ENCODE measurements at places on chromosomes 6 and 20.

GRCh38 chr6:15365273-15365687, 119.4 kb downstream of the JARID2 start:
- no peak for DNase-seq

DNA sequence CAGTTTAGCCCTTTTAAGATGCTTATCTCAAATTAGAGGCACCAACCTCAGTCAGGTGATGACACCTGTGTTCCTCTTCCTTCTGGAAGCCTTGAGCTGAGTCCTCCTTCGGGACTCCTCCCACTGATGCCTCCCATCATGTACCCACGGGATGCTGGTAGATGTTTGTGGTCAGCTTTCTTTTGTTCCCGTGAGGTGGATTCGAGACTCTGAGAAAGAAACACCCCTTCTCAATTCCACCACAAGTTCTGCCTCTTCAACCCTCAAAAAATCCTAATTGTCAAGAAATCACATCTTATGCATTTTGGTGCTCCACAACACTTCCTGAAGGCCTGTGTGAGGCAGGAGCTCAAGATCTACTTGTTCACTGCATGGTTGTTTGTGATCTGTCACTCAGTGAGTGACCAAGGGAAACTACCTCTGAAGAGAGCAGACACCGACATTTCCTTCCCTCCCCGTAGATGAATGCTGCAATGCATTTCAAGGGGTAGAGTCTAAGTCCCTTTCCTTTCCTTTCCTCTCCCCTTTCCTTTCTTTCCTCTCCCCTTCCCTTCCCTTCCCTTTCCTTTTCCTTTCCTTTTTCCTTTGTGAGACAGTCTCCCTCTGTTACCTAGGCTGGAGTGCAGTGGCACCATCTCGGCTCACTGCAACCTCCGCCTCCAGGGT, 50.5 kb downstream of the PCNA start:
- DNase-seq = no peak

DNA sequence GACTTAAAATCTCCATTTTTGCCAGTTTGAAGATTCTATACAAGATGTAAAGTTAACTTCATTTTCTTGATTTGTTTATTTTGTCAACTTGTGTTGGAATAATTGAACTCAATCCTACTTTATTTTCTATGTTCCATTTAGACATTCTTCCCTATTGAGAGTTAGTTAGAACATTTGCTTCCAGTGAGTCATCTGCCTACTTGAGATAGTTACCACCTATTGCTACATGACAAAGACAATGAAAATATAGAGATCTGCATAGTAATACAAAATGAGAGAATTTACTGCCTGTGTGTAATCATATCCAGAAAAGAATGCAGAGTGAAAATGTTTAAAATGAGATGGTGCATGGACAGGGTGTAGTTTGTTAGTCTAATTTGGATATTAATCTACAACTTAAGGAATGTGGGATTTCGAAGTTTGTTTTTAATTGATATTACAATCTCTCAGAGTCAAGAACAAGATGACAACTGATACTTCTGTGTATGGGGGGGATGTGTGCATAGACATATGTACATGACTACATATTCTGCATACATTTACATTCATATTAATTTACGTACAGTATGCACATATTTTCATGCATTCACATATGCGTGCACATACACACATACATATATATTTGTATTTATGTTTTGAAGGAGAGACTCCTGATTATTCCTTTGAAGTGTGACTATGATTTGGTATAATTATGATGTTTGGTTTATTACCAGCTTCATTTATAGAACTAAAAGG, 420.1 kb downstream of the NKAIN2 start:
- no peak for DNase-seq

GRCh38 chr20:59221049-59221706, 57.6 kb downstream of the ZNF831 start:
- DNase-seq = no peak

GRCh38 chr6:50520326-50521266, 192.7 kb upstream of the TFAP2D start:
- no peak for DNase-seq

DNA sequence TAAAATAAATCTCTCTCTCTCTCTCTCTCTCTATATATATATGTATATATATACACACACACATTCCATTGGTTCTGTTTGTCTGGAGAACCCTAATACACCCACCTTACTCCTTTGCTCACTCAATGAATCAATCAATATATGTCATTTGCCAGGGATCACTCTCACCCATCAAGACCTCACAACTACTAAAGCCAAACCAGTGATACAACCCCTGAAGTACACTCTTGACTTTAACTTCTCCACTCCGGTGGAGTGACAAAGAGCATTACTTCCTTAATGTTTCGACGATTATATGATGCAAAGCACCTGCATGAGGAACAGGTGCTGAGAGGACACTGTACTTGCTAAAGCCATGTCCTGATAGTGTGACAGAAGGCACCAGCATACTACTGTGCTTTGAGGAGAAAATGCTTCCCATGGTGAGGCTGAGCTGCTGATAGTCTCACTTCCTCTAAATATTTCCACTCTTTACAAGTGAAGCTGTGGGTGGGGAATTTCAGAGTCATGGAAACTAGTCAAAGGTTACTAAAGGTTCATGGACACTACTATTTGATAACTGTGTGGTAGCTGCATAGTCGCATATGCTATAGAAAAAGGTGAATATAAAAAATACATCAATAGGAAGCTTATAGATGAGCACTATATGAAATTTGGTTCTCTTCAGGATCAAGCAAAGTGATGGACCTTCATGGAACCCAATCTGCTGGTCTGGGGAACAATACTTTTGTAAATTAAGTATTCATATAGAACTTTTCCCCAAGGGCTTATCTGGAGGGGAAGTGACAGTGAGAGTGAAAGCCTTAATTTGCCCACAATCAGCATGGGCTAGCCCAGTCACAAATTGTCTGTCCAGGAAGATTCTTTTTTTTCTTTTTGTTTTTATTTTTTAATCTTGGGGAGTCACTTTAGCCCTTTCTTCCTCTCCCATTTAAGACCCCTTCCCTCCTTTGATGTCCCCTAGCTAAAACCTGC, 141.9 kb upstream of the NEDD9 start:
- no peak for DNase-seq

DNA sequence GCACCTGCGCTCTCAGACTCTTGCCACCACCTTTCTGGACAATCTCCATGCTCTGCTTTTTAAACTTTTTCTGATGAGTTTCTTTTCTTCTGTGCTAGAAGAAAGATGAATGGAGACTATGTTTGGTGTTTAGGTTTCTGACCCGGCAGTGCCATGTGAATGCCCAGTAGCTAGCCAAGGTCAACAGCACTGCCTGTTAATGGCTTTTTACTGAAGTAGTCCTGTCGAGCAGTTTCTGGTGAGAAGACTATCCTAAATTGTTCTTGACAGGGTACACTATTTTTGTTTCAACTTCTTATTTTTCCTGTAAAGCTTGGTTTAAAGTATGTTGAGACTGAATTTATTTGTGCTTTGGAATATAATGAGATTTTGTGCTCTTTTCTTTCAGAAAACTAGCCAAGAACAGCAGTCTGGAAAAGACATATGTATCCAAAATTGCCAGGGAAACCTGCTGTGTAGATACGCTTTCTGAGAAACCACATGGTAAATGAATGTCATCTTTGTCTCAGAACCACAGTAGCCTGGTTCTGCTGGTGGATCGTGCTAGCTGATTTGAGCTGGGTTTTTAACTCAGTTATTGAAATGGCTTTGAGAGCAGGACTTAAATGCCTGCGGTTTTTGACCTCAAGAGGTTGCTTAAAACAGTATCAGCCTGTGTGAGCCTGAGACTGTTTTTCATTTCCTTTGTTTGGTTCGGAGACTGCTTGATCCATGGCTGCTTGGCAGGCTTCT, 48.1 kb downstream of the KCNS1 start:
- DNase-seq = no peak

DNA sequence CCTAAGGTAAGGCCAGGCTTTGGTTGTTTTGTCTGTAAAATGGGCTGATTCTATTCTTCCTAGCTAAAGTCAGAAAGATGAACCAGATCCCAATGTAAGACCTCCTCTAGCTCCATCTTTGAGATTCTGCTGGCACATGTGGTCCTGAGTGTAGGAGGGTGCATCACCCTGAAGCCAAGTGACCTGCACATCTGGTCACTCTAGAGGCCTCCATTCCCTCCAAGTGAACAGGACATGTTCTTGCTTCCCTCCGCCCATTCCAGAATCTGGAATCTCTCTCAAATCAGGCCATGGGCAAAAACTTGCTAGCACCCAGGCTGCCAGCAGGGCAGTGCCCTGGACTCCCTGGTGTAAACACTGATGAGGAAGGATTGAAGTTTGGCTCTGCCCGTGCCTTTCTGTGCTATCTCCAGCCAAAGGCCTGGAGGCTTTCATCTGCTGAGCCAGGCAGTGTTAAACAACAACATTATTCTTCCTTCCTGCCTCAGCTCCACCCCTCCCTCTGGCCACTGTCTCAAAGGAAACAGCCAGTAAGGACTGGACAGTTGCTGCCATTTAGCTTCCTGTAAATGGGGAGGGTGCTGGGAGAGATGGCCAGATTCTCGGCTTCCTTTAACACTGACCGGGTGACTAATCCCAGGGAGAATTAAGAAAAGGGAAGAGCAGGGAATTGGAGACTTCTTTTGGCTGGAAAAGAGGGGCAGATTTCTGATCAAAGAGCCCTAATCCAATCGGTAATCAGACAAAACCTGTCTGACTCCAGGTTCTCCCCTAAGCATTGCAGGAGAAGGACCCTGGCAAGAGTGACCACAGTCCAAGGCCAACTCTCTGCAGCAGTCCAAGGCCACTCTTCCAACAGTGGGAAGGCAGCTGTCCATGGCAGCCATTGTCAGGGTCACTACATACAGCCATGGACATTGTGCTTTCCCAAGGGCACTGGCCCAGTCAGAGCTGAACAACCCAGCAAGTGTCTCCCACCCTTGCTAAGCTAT, 19.5 kb upstream of the ADGRF1 start:
- DNase-seq = no peak

DNA sequence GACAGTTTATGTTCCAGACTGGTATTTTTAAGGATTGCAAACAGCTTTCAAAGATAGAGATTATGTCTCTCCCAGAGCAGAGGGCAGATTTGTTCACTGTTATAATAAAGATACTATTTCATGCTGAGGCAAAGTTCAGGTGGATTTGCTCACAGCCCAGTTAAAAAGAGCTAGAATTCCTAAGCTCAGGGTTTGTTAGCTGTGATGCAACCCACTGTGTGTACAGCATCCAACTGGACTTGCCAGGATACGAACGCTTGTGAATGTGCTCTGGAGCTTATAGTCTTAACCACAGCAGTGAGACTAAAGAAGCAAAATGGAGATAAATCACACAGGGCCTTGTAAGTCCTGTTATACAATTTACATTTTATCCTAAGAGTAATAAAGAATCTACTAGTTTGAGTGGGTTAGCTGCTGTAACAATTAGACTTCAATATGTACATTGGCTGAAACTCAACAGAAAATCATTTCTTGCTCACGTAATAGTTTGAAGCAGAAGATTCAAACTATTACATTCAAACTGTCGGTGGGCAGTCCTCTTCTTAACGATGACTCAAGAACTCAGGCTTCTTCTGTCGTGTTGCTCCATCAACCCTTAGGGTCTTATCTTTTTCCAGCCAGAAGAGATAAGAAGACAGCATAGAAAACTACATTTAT, 204.0 kb upstream of the PLN start:
- DNase-seq = no peak

- DNase-seq = no peak
Measured at GRCh38 chr20:20076297-20077065, 24.1 kb downstream of the CFAP61 start.

- DNase-seq = no peak
Measured at GRCh38 chr6:53264337-53264736, 84.4 kb downstream of the ELOVL5 start.

DNA sequence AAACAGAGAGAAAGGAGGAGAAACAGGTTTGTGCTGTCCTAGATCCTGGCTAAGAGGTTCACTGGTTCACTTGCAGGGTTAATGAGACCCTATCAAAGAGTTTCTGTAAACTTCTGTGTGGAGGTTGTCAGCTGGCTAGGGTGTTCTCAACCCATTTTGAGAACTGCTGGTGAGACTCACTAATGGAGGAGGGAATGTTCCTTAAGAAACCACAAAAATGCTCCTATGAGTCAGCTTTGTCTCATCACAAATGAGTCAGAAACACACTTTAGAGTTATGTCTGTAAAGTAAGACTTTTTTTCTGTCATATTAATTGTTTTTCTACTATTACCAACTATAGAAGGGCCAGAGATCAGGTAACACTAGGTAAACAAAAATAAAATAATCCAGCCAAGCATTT, 884.4 kb downstream of the PHF3 start:
- DNase-seq = no peak

DNA sequence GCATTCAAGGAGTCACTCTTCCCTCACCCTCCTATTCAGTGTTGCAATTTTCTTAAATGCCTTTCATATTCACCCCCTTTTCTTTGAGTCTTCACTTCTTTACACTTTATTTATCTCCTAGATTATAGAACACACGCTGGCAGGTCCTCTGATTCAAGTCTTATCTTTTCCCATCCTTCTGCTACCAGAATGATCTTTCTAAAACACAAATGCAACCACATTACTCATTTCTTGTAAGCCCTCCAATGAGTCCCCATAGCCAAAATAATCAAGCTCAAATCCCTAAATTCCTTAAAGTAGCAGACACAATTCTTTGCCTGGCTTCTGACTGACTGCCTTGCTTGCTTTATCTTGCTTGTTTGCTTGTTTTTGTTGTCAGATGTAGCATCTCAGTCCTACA, 920.0 kb downstream of the TFAP2A start:
- no peak for DNase-seq

- no peak for DNase-seq
Measured at GRCh38 chr6:139378882-139379341, 4.5 kb upstream of the CITED2 start.

DNA sequence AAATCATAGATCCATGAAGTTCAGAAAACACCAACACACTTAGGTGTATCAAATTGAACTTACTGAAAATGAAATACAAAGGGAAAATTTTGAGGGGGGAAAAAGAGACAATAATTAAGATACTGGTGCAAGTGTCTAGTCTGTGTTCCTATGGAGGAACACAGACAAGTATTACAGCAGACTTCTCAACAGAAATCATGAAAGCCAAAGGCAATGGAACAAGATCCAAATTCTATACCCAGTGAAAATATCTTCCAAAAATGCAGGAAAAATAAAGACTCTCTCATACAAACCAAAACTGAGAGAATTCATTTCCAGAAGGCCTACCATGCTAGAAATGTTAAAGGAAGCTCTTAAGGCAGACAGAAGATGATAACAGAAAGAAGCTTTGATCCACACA, 63.1 kb downstream of the NRN1 start:
- no peak for DNase-seq

DNA sequence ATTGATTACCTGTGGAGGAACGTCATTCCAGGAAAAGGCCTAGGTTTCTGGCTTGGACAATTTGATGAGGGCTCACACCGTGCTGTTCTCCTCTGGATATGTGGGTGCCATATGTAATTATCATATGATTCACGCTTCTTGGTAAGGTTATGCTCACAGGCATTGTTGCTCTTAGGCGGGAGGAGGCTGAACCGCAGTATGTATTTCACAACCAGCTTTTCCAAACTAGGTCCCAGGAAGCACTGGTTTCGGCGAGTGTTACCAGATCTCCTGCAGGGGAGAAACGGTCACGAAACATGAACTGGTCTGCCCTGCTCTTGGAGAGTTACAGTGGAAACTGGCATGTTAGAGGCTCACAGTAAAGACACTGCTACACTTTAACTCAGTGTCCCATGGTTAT, 793 bp upstream of the FAM50B start:
- no peak for DNase-seq

GRCh38 chr6:163335671-163336545, 78.6 kb upstream of the QKI start:
- DNase-seq = no peak

GRCh38 chr6:139580592-139581484, 206.4 kb upstream of the CITED2 start:
- no peak for DNase-seq

GRCh38 chr6:13654496-13654895, 39.4 kb downstream of the NOL7 start:
- no peak for DNase-seq

- no peak for DNase-seq
Measured at GRCh38 chr6:151747896-151748295, 59.6 kb upstream of the ESR1 start.
